GM23248 (cell line): ENCODE measurements at places on chromosomes 7 and 10.

GRCh38 chr7:28018446-28018845 is 162.1 kb downstream of the JAZF1 start:
- DNase-seq = peak; percentile 63

- DNase-seq = peak; percentile 40
These were observed 86.5 kb downstream of the OTUD1 start for GRCh38 chr10:23525406-23525805.

DNA sequence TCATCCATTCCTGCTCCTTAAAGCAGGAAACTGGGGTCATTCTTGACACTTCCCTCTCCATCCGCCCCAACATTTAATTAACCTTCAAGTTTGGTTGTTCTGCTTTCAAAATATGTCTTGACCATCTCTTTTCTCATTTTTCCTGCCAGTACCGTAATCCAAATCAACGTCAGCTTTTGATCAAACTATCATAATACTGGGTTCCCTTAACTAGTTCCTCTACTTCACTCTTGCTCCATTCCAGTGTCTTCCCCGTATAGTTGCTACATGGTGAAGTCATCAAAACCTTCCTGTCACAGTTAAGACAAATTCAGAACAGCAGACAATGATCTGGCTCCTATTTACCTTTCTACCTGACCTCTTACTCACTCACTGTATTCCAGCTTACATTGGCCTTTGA is 6.6 kb upstream of the KLF14 start:
- no peak for DNase-seq

- peak; percentile 34 for DNase-seq
These were observed 7.8 kb downstream of the ADAM12 start for GRCh38 chr10:126380352-126381076.
